ENCODE measurements at places on chromosomes 16 and 17. TPM values are rescaled to one million over a fixed set of nuclear protein-coding genes. Genes with fewer than 3 reads are reported as not detected.

- no peak for DNase-seq
Observed at GRCh38 chr17:8951206-8951605, 14.3 kb downstream of the PIK3R5 start.

DNA sequence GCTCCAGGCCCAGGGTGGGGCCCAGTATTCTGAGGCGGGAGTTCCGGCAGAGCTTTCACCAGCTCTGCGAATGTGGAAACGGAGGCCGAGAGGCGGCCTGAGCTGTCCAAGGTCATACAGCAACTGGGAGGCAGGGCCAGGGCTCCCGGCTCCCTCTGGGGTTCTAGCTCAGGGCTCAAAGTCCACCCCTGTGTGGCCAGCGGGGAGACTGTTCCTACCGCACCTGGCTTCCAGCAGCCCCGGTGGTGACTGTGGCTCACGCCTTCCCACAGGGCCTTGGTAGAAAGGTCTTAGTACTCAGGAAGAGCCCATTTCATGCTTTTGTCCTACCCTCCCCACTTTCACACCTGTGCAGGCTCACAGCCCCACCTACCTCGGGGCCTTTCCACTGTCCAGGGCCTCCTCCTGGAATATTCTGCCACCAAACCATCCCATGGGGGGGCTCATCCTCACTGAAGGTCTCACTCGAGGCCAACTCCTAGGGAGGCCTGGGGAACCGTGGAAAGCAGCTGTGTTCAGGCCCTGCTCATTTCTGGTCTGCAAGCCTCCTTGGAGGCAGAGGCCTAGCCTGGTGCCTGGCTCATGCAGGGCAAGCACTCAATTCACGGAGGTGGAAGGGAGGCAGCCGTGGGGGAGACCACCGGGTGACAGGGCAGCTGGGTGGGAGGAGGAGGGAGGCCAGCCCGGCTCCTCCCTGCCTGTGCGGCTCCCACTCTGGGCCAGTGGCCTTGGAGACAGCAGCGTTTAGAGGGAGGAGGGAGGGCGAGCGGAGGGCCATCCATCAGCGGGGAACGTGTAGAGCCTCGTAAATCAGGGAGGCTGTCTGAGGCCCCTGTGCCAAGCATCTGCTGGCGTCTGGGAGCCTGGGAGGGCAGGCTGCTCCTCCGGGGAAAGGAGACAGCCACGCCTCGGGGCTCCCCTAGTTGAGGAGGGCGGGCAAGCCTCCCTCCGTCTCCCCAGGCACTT, 12.7 kb upstream of the DOC2B start:
- no peak for DNase-seq

DNA sequence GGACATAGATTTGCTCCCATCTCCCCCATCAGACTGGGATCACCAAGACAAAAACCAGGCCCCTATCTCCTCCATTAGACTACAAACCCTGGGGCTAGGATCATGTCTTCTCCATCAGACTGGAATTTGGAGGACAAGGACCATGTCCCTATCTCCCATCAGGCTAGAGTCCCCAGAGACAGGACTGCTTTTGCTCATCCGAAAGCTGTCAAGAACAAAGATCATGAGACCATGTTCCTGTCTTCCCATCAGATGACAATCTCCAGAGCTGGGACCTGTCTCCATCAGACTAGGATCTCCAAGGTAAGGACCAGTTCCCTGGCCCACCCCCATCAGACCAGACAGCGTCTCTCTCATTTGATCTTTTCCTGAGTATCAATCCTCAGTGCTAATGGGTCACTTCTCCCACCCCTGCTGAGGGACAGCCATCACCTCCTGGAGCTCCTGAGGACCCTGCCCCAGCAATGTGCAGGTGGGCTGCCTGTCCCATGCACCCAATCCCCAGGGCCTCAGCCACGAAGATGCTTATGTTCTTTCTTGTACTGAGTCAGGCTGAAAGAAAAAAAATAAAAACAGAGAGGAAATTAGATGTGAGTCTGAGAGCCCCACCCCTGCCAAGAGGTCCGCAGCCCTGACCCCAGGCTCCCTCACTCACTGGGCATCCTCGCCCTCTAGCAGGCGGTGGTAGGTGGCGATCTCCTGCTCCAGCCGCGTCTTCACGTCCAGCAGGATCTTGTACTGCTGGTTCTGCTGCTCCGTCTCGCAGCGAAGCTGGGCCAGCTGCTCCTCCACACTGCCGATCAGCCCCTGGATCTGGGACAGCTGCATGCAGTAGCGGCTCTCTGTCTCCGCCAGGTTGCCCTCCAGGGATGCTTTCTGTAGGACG, 90.3 kb downstream of the GOSR1 start:
- DNase-seq, result no peak

GRCh38 chr16:12344577-12345343, 368.2 kb downstream of the SNX29 start:
- no peak for DNase-seq

- no peak for DNase-seq
Observed at GRCh38 chr16:26709175-26709574, 357.6 kb upstream of the C16orf82 start.

The PRR15L gene
- 0.36 TPM for total RNA-seq
